ENCODE measurements at places on chromosomes 6 and 20.
A peak's percentile ranks its signal among the peaks of the same experiment; 100 is the strongest.

GRCh38 chr6:43903739-43904290 is 133.8 kb downstream of the VEGFA start:
- no peak for DNase-seq

DNA sequence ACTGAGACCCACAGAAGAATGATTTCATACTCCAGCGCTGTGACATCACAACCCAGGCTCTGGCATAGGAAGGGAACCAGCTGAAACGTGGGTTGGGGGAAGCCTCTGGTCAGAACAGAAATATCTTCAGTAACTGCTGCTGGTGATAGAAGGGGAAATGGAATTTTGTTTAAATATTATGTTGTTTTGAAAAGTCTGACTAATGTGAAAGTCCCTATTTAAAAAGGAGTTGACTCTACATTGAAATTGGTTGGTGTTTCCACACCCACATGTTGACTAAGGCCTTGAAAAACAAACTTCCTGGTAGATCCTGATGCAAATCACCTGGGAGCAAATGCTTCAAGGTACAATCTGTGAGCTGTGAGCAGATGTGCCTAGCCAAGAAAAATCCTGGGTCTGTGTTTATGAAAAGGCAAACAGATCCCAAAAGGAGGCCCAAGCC is 24.5 kb upstream of the TCP11 start:
- DNase-seq: no peak

- DNase-seq: no peak
Measured at GRCh38 chr20:7770578-7770977, 169.7 kb downstream of the HAO1 start.

- DNase-seq: no peak
Measured at GRCh38 chr6:86820750-86821149, 116.6 kb upstream of the HTR1E start.

DNA sequence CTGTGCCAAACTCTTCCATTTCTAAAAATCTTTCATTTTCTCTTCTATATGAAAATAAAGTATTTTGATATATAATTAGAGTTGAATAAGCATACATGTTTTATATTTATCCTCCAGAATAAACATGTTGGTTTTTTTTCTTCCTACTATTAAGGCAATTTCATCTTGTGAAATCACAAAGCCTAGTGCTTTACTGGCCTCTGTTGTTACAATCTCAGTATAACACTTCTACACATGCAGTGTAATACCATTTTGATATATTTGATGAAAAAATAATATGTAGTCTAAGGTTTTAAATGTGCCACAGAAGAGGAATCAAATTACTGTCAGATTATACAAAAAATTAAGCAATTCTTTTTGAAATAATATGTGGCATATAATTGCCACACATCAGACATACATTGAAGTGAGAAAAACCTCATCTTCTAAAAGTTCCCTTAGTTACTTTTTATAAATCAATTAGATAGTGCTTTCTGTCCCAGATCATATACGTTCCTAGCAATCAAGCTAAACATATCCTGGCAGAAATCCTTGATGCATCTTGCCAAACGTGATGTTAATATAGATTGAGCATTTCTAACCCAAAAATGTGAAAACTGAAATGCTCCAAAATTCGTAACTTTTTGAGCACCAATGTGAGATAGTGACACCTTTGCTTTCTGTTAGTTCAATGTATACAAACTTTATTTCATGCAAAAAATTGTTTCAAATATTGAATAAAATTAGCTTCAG is 225.1 kb upstream of the MANEA start:
- no peak for DNase-seq

DNA sequence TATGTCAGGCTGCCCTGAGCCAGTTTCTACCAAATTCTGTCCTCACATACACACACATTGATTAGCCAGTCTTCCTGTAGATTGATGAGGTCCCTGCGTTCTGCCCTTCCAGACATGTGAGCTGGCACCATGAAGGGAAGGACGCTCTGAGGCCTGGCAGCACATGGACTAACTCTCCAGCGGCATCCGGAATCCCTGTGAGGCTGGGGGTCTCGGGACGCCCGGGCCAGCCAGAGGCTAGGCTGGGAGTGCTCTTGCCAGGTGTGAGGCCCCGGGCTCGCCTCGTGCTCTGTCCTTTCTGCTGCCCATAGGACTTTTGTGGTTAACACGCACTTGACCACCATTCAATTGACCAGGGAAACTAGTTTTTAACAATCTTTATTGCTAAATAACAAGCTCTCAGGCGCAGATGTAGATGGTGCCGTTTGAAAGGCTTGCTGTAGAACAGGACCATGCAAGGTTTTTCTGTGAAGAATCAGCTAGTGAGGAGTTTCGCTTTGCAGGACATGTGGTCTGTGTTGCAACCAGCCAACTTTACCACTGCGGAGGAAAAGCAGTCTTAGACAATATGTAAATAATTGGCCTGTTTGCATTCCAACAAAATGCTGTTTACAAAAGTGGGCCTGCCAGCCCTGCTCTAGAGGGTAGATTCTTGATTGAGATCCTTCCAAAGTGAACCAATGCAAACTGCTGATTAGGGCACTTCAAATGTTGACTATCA is 29.3 kb downstream of the FOXF2 start:
- DNase-seq: no peak

GRCh38 chr6:69349771-69350170 is 447.0 kb downstream of the LMBRD1 start:
- DNase-seq: no peak

DNA sequence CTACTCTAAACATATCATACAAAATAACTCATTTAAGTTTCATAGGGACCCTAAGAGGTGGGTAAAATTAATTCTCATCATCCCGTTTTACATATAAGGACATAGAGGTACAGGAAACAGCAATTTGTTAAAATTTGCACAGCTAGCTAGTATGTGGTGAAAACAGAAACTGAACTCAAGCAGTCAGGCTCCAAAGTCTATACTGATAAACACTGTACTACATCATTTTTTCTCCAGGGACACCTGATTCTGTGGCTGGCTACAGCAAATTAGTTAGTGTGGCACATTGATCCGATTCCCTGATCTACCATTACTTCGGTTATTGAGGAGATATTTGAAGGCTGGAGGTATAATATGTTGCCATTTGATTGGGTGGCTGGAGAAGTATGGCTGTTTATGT is 36.2 kb upstream of the E2F3 start:
- no peak for DNase-seq

- no peak for DNase-seq
Measured at GRCh38 chr20:7943891-7944290, 3.6 kb upstream of the HAO1 start.

- no peak for DNase-seq
Measured at GRCh38 chr6:31898383-31899011, 999 bp upstream of the EHMT2 start.

DNA sequence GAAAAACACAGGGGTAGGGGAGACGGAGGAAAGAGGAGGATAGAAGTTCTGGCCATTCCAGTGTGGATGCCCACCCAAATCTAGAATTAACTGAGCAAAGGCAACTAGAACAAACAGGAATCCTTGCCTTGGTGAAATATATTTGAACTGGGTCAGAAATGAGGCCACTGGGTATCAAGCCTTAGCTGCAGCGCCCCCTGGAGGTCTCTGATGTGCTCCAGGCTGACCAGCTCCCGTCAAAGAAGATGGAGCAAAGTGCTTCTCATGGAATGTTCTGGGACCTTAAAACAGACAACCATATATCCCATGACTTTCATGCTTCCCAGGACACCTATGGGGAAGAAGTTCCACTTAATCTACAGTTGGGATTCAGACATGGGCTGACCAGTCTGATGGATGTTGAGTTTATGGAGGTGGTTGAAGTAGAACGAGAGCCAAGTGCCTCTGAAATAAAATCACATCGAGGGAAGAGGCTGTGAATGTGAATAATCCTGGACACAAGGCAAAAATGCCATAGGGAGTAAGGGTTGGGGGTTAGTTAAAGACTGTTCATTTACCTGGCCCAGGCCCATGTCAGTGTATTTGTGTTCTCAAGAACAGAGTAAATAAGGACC is 50.4 kb downstream of the HLA-DPB1 start:
- DNase-seq: peak; percentile 13

DNA sequence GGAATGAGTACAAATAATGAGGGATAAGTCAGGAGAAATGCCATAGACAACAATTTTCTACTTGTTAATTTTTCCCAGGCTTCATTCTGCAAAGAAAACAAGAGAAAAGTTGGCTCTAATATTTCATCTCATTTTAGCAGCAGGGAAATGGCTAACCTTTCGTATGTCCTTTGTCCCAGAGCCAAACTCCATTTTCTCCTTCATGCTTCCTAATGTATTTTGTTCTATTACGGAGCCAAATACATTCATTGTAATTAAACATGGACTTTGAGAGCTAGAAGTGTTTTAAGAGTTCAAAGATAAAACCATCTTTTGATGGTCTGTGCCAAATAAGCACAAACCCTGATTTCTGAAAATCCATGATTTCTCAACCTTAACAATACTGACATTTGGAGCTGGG is 136.9 kb downstream of the PTCHD4 start:
- DNase-seq: no peak

GRCh38 chr20:35039146-35039545 is 53.5 kb downstream of the TRPC4AP start:
- no peak for DNase-seq

GRCh38 chr20:58708246-58708931 is 15.8 kb downstream of the NPEPL1 start:
- DNase-seq: no peak

DNA sequence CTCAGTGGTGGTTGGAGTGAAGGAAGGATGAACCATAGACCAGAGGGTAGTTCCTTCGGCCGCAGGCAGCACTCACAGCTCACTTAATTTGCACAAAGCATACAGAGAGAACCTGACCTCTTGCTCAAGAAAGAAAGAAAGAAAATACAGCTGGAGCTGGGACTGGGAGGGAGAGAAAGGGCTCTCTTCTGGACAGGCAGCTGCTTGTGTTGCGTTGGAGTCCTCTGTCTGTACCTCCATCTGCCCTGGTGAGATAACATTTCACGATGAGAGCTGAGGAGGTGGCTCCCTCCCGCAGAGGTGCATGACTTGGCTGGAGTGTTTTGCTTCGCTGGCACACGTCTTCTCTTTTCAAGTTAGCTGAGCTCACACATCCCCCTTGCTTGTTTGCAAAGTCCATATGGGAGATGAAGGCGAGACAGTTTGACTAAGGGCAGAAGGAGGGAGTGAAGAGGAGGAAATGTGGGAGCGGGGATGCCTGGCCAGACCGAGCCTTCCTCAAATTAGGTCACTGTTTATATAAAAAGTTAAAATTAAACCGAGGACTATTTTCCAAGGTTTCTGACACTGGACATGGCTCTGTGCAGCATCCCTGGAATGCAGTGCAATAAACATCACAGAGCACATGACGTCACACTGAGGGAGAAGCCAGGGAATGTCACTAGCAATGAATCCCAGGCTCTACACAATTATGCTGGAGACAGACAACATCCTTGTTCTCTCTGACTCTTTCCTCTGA is 359.4 kb downstream of the CD83 start:
- DNase-seq: no peak

- DNase-seq: no peak
Measured at GRCh38 chr6:84137989-84138575, 89.4 kb downstream of the CEP162 start.

GRCh38 chr6:37705239-37706051 is 7.8 kb upstream of the MDGA1 start:
- DNase-seq: peak; percentile 53

- DNase-seq: no peak
Measured at GRCh38 chr6:148082696-148083095, 259.9 kb upstream of the SASH1 start.

DNA sequence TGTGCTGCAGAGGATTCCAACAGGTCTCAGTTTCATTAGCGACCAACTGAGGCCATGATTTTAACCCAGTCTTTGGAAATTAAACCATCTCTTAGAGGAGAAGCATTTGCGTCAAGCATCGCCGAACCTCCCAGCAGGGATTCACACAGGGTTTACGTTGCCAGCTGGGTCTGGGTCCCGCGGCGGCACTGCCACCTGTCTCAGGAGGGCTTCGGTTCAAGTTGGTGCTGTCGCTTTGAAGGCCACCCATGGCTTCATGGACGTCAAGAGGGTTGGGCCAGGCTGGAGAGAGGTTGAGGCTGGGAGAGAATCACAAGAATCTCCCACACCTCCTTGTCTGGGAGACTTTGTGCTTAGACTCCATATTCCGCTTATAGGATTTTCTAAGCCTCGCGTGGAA is 43.0 kb upstream of the FRMD1 start:
- DNase-seq: no peak

DNA sequence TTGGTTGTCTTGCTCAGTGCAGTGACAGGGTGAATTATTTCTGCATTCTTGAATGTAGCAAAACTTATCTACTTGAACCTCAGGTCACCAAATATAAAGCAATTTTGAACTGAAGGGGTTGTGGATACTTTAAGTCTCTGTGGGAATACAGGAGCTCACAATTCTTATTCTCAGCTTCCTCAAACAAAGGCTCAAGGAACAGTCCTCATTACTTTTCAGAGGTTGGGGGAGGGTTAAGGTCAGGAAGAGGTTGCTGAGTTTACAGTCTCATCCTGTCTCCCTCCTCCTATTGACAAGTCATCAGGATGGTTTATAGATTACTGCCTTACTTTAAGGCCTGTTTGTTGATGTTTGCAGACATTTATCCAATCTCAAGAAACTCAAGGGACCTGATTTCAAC is 143.6 kb upstream of the SPACA1 start:
- no peak for DNase-seq

DNA sequence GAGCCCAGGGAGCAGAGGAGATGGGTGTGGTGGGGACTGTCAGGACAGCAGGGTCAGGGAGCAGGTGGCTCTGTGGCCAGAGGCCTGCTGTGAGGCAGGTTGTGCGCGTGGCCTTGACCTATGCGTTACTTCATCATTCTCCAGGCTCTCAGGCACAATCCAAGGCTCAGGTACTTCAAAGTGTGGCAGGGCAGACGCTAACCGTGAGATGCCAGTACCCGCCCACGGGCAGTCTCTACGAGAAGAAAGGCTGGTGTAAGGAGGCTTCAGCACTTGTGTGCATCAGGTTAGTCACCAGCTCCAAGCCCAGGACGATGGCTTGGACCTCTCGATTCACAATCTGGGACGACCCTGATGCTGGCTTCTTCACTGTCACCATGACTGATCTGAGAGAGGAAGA is 535 bp downstream of the NCR2 start:
- DNase-seq: no peak

- no peak for DNase-seq
Measured at GRCh38 chr6:41460742-41461336, 85.3 kb upstream of the FOXP4 start.

DNA sequence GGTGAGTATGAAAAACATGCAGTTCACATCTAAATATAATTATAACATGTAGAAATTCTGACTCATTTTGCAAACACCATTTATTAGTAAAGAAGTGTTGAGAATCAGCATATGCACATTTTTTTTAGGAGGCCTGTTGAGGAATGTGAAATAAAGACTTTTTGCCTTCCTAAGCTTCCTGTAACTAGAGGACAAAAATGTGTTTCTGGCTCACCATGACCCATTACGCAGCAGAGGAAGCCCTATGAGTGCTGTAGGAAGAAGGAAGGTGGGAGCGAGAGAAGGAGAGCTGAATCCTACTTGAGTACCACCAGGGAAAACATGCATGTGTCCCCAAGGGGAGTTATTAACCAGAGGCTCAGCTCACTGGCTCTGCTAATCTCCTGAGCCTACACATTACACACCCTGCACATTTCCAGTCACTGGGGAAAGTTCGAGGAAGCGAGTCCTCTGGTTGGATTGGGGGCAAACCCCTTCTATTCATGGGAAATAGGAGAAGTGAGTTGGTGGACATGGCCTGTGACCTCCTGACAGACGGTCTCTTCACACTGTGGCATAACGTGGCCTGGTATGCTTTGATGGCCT is 540.5 kb upstream of the JAG1 start:
- no peak for DNase-seq

Data from stimulated activated CD8-positive, alpha-beta memory T cell treated with anti-CD3 and anti-CD28 coated beads, Interleukin-7, amount 100 ng/mL, for 1 hour (primary cell).